Thymus (tissue), 14 donors: ENCODE measurements at places on chromosomes 5 and 9. TPM values are rescaled to one million over a fixed set of nuclear protein-coding genes. Genes with fewer than 3 reads are reported as not detected.

Gene GAS1
- total RNA-seq: 9.1 TPM

GRCh38 chr5:173743641-173744343 is 127.3 kb upstream of the BOD1 start:
- H3K36me3 ChIP-seq: no peaks in the 10 kb centered on the region
- no peaks in the 10 kb centered on the region for H3K27me3 ChIP-seq
- H3K4me1 ChIP-seq: peaks cover 8% of the 10 kb centered on the region
- DNase-seq: no peak
- H3K4me3 ChIP-seq: no peak overlapping the region

GRCh38 chr5:138853132-138853531 is 22.0 kb downstream of the LRRTM2 start:
- H3K27me3 ChIP-seq: no peaks in the 10 kb centered on the region
- no peaks in the 10 kb centered on the region for H3K36me3 ChIP-seq
- H3K27ac ChIP-seq: no peak overlapping the region
- peaks cover 2% of the 10 kb centered on the region for H3K4me1 ChIP-seq

Gene KCNT1
- total RNA-seq: 0.05 TPM

GRCh38 chr9:70352802-70353201 is 61.7 kb downstream of the KLF9 start:
- H3K4me1 ChIP-seq: no peaks in the 10 kb centered on the region
- no peak overlapping the region for H3K4me3 ChIP-seq
- H3K27ac ChIP-seq: no peak overlapping the region
- H3K27me3 ChIP-seq: no peaks in the 10 kb centered on the region
- no peak for DNase-seq
- peaks cover 37% of the 10 kb centered on the region for H3K36me3 ChIP-seq

DNA sequence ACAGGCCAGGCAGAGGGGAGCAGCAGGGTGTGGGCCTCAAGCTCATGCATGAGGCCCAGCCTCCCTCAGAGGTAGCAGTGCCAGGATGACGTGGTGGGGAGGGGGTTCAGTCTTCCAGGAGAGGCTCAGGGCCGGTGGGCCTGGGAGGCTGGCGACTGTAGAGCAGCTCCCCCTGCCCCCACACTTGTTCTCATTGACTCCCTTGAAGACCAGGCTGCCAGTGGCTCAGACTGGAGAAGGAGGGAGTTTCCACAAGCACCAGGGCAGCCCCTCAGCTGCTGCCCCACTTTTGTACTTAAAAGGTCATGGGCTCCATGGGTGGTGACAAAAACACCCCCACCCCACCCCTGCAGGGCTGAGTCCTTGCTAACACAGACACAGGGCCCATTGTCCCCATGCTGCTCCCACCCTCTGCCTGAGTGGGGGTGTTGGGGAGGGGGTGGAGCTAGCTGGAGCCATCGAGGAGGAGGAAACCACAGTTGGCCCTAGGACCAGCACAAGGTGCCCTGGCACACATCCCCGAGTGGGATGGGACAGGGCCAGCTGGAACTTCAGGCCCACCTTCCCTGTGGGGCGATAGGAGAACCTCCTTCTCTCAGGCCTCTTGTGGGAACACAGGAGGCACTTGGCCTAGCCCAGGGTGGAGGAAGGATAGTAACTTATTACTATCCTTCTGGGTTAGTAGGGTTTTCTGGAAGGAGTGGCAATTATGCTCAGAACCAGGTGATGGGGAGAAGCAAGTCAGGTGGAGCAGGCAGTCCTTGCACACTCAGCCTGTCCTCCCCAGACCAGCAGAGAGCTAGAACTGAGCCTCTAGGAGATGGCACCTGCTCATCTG is 10.7 kb downstream of the PDLIM4 start:
- H3K27me3 ChIP-seq: no peaks in the 10 kb centered on the region

GRCh38 chr5:35963381-35963843 is 25.0 kb upstream of the CAPSL start:
- H3K4me3 ChIP-seq: no peak overlapping the region
- H3K27ac ChIP-seq: no peak overlapping the region
- no peaks in the 10 kb centered on the region for H3K27me3 ChIP-seq
- no peaks in the 10 kb centered on the region for H3K4me1 ChIP-seq
- H3K36me3 ChIP-seq: no peaks in the 10 kb centered on the region

DNA sequence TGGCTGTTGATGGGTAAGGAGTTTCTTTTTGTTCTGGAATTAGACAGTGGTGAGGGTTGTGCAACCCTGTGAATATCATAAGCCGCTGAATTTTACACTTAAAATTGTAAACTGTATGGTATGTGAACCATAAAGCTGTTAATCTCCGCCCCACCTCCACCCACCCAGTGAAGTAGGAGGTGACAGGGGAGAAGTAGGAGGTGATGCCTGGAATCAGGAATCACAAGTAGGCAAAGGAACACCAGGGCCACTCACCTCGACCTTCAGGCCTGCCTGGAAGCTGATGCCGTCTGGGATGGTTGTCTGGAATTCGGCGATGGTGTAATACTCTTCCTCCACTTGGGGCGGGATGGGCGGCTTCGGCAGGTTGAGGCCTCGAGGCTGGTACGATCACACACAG is 62.3 kb upstream of the UBTD2 start:
- H3K36me3 ChIP-seq: no peaks in the 10 kb centered on the region
- H3K27ac ChIP-seq: no peak overlapping the region
- no peak overlapping the region for H3K4me3 ChIP-seq
- H3K4me1 ChIP-seq: no peaks in the 10 kb centered on the region
- no peaks in the 10 kb centered on the region for H3K27me3 ChIP-seq

DNA sequence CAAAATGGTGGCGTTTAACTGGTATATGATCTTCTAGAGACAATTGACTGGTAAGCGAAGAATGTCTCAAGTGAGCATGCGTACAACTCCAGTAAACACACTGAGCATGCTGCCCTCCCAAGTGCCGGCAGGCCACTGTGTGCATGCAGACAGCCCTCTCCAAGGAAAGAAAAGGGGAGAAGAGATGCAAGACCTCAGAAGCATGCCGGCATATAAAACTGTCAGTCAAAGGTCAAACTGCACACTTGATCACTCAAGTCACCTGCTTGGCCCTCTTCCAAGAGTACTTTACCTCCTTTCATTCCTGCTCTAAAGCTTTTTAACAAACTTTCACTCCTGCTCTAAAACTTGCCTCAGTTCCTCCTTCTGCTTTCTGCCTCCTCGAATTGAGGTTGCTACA is 910.2 kb downstream of the TAF11L14 start:
- H3K4me1 ChIP-seq: no peaks in the 10 kb centered on the region
- H3K27me3 ChIP-seq: no peaks in the 10 kb centered on the region
- no peak overlapping the region for H3K27ac ChIP-seq
- no peaks in the 10 kb centered on the region for H3K36me3 ChIP-seq

Gene BAAT
- total RNA-seq: 0.09 TPM

Gene IFNA13
- not detected for total RNA-seq

Gene IFNW1
- total RNA-seq: not detected

- no peaks in the 10 kb centered on the region for H3K4me1 ChIP-seq
- no peak for DNase-seq
- H3K4me3 ChIP-seq: no peak overlapping the region
Measured at GRCh38 chr5:125612776-125613175, 810.4 kb upstream of the GRAMD2B start.

DNA sequence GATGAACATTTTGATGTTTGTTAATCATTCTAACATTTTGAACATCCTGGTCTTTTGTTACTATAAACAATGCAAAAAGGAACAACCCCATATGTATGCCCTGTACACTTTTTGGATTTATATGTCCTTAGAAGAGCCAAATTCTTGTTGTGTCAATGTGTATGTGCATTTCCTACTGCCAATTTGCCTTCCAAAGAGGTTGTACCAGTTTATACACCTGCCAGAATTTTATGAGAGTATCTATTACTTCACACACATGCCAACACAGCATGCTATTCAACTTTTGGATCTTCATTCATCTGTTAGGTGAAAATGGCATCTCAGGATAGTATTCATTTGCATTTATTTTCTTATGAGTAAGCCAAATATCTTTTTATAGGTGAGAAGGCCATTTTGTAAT is 162.0 kb upstream of the SEMA6A start:
- no peak overlapping the region for H3K27ac ChIP-seq
- H3K4me3 ChIP-seq: no peak overlapping the region
- H3K4me1 ChIP-seq: no peaks in the 10 kb centered on the region
- DNase-seq: no peak
- no peaks in the 10 kb centered on the region for H3K27me3 ChIP-seq

DNA sequence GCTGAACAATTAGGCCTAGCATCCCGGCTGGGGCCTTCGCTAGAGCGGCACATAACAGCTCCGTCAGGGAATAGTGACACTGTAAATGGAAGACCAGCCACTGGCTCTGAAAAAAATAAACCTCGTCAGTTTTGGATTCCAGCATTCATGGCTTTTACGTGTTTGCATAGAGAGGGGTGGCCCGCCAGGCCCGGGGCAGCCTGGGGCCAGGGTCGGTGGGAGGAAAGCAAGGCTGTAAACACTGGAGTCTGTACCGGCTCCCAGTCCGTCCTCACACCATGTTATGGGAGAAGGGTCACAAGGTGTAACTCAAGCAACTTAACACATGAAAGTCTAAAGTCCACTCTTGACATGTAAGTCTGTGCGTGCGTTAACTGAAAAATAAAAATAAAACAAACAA is 11.2 kb downstream of the CCNI2 start:
- H3K4me3 ChIP-seq: no peak overlapping the region
- peaks cover 18% of the 10 kb centered on the region for H3K4me1 ChIP-seq

DNA sequence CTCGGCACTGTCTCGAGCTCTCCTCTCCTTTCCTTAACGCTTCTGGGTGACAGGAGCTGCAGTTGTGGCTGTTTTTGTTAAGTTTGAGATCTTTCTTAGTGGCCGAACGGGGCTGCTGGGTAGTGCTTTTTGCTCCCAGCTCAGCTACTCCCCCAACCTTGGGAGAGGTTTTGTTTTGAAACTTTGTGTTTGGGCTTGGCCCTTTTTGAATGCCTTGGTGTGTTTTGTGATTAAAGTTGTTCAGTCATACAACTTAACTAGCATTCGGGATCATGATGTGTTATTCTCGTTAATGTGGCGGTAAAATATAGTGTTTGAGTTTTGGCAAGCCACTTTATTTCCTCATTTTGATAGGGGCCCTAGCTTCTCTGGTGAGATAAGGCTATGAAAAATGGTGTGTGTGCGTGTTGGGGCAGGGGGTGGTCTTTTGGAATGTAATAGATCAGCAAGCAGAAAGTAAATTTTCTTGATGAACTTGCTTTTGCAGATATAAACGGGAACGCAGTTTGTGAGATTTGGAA is 1.1 kb downstream of the KDM3B start:
- no peaks in the 10 kb centered on the region for H3K27me3 ChIP-seq
- DNase-seq: no peak
- peak overlapping the region; percentile 91 for H3K4me3 ChIP-seq
- peak overlapping the region; percentile 99 for H3K27ac ChIP-seq
- peaks cover 11% of the 10 kb centered on the region for H3K36me3 ChIP-seq

- no peaks in the 10 kb centered on the region for H3K4me1 ChIP-seq
- H3K36me3 ChIP-seq: no peaks in the 10 kb centered on the region
- no peak overlapping the region for H3K27ac ChIP-seq
- H3K4me3 ChIP-seq: no peak overlapping the region
- DNase-seq: no peak
Measured at GRCh38 chr5:42521406-42521805, 98.2 kb downstream of the GHR start.

DNA sequence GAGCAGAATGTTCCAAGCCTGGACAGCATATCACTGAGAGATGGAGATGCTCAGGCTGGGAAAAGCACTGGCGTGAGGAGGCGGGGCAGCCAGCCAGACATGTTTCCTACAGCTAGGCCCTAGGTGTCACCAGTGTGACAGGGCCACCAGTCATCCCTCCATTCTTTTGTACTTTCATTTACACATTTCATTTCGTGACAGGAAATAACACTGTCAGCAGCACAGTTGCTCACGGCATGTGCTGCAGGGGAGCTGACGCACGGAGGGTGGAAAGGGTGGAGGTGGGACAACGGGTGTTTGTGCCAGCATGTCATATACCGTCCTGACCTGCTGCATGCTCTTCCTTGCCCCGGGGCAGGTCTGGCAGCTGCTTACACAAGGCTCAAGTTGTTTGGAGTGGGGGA is 14.8 kb upstream of the CEMIP2 start:
- no peaks in the 10 kb centered on the region for H3K27me3 ChIP-seq
- H3K4me3 ChIP-seq: no peak overlapping the region
- no peak for DNase-seq

- no peaks in the 10 kb centered on the region for H3K27me3 ChIP-seq
- no peak overlapping the region for H3K27ac ChIP-seq
- H3K4me1 ChIP-seq: no peaks in the 10 kb centered on the region
- no peaks in the 10 kb centered on the region for H3K36me3 ChIP-seq
Measured at GRCh38 chr9:81649475-81650240, 39.7 kb downstream of the TLE1 start.

DNA sequence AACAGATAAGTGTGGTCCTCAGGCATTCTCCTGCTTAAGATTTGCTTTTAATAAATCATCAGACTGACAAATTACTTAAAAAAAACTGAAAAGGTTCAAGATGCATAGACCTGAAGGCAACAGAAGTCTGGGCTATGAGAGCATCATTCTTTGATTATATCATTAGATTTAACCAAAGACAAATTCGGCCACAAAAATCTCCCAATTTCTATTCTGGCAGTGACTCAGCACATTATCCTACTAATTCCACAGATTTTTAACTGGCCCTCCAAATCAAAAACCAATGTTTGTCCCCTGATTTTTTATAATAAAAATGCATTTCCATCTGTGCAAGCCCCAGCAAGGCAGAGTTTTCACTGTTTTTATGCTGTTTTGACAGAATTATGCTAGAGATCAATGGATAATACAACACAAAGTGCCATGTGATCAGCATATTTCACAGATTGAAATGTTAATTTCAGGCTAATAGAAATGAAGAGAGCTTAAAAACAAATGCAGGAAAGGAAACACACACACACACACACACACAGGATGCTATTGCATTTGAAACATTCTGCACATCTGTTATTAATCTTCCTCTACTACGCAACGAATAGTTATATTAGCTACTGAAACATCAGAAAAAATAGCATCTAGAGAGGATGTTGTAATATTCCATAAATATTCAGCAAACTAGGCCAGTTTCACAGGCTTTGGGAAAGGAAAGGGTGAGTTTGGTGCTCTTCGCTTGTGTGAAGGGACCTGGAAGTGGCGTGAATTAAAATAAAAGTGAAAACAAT is 177.6 kb upstream of the ST8SIA4 start:
- H3K4me3 ChIP-seq: no peak overlapping the region
- no peak overlapping the region for H3K27ac ChIP-seq
- H3K27me3 ChIP-seq: no peaks in the 10 kb centered on the region
- no peaks in the 10 kb centered on the region for H3K36me3 ChIP-seq
